Activated CD4-positive, alpha-beta T cell treated with anti-CD3 and anti-CD28 coated beads for 48 hours (primary cell): ENCODE measurements at places on chromosomes 4 and X.

DNA sequence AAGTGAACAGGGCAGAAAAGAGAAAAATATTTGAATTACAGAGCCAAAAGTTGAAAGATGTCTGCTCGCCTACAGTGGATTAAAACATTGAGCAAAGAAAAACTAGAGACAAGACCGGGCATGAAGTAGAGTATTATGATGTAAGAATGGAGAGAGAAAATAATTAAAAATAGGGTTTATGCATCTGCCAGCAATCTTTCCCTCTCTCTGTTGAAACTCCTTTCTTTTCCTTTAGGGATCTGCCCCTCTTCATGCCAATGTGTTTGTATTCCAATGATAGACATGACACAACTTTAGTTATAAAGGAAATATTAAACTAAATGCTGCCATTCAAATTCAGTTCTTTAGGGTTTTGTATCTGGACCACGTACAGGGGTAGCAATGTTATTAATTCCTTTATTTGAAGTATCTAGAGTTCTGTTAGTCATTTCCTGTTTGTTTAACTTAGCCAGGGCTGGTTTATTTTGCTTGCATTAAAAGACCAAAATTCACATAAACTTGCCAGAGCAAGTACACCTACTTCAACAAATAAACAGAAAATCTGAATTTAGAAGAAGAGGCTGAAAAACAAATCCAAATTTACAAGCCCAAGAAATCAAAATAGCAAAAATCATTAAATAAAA, 202.6 kb downstream of the SPOCK3 start:
- no peak for DNase-seq

DNA sequence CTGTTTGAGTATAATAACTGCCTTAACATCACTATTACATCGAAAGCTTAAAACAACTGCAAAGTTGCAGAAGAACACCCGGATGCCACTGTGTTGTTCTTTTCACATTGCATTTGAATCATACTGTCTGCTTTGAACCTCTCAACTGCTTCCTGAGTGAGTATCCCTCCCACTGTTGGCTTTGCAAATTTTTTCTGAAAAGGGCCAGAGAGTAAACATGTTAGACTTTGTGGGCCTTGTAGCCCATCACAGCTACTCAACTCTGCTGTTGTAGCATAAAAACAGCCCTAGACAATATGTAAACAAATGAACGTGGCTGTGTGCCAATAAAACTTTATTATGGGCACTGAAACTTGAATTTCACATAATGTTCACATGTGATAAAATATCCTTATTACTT, 76.1 kb downstream of the NSG1 start:
- no peak for DNase-seq

DNA sequence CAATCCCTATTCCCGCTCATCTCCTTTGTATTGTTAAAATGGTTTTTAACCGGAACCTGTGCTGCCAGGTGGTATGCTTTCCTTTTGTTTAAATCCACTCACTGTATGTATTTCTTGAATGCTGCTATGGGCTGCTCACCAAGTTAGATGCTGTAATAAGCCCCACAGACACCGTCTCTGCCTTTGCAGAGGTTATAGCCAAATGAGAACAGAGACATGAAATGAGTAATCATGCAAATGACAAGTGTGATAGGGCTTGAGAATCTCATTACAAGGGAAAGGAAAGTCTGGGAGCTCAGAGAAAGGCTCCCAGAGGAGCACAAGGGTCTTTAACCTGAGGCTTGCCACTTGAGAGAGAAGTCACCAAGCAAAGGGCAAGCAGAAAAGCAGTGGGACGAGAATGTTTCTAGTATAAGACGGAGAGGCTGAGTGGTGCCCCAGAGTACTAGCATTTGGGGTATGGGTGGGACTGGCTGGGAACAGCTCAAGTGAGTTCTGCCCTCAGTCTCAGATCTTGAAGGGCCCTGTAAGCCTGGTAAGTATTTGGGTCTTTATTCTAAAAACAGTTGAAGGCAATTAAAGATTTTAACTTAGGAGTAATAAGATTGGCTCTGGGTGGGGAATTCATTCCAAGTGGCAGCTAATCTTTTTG, 110.8 kb upstream of the H2AZ1 start:
- no peak for DNase-seq

DNA sequence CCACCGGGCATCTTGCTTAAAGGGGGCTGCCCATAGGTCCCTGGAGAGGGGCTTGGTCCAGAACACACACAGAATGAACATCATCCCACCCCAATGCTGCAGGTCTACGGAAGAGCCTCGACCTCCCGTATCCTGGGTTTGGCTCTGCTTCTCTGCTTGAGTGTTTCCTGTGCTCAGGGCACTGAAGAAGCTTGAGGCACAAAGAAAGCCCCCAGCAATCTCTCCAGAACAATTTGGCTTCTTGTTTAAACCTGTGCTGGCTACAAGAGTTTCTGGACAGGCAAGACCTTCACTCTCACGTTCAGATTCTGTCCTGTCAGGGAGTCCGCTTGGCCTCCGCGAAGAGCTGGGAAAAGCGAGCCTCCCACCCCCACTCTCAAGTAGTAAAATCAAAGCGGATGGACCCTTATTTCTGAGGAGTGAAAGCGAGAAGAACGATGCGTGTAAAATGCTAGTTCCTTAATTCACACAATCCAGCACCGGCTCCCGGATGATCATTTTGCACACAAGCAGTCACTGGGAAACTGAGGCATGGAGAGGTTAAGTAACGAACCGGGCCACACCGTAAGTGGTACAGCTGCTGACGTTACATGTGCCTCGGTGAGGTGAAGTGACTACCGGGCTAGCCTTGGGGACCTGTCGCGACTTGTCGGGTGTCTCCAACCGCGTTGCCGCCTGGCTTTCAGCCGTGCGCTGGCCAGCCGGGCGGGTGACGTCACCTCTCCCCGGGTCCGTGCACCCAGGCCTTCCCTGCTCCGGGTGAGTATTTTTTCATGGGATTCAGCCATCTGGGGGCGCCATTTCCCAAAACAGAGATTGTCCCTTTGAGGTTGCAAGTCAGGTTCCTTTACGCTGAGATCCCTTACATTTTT, 3.1 kb upstream of the SFRP2 start:
- peak; percentile 72 for DNase-seq

- no peak for DNase-seq
Measured at GRCh38 chr4:46874811-46875210, 34.2 kb downstream of the COX7B2 start.

DNA sequence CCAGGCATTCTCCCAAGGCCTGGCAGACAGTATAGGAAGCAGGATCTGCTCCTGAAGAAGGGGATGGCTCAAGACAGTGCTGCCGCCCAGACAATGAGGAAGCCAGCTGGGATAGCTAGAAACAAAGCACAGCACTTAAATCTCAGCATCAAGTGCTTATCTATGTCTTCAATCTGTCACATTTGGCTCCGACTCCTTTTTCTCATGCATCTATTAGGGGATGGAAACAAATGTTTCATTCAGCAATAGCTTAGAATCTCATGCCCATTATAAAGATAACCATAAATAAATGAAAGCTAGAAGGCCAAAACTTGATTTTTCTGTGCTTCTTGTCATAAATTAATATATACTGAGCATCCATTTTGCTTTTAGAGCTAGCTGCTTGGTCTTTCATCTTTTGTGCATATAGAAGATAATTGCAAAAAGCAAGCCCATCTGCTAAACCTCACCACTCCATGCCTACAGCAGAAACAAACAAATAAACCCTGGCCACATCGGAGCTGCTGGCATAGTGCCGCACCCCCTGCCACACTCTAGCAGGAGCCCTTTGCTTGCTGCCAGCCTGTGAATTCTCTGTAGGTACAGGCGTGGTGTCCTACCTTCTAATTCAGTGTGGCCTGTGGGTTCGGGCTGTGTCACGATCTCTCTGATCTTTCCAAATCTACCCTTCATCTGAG, 75.9 kb downstream of the AASDH start:
- DNase-seq, result no peak

- no peak for DNase-seq
Measured at GRCh38 chr4:41212616-41213203, 1.6 kb downstream of the APBB2 start.
